ENCODE measurements at places on chromosomes 4 and X. TPM values are rescaled to one million over a fixed set of nuclear protein-coding genes. Genes with fewer than 3 reads are reported as not detected.

The PCDH7 gene
- polyA plus RNA-seq: 39.8 TPM

The SLC6A14 gene
- polyA plus RNA-seq: not detected

DNA sequence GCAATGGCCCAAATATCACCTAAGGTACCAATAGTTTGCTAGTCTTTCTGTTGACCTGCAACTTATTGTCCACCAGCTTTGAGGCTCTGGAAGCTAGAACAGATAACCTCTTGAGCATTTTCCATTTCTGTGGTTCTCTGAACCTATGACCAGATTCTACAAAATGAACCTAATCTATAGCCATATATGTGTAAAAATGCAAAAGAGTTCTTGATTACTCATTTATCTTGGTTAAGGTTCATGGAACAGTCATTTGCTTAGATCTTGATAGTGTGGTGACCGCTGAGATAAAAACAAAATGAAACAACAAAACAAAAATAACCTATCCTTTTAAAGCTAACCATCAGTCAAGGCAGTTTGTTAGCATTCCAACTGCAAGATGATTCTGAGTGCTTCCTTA lies 9.3 kb upstream of the GATB start:
- H3K36me3 ChIP-seq: no peaks in the 10 kb centered on the region
- no peak overlapping the region for H3K4me3 ChIP-seq
- no peaks in the 10 kb centered on the region for H3K27me3 ChIP-seq
- no peak overlapping the region for H3K27ac ChIP-seq

DNA sequence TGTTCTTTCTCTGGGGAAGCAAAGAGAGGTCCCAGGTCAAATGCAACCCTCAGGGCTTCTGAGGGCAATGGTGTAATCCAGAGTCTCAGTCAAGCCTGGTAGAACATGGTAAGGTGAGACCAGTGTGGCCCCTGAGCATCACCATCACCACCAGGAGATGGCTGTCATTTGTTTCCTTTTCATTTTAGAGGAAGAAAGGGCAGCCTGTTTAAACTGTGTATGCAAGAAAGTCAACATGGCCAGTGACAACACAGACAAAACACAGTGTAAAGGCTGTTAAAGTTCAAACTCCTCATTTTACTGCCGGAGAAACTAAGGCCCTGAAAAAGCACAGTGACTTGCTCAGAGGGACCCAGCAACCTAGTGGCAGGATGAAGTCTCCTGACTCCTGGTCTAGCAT lies 2.0 kb upstream of the EDA start:
- no peak overlapping the region for H3K4me3 ChIP-seq
- H3K4me1 ChIP-seq: peaks cover 9% of the 10 kb centered on the region
- no peaks in the 10 kb centered on the region for H3K36me3 ChIP-seq
- DNase-seq: no peak
- no peaks in the 10 kb centered on the region for H3K27me3 ChIP-seq

GRCh38 chr4:122882857-122883735 lies 39.3 kb downstream of the NUDT6 start:
- no peaks in the 10 kb centered on the region for H3K4me1 ChIP-seq
- H3K36me3 ChIP-seq: no peaks in the 10 kb centered on the region
- no peak for DNase-seq
- H3K4me3 ChIP-seq: no peak overlapping the region
- no peaks in the 10 kb centered on the region for H3K27me3 ChIP-seq

GRCh38 chr4:127586922-127587571 lies 45.7 kb upstream of the INTU start:
- H3K36me3 ChIP-seq: no peaks in the 10 kb centered on the region
- H3K27me3 ChIP-seq: no peaks in the 10 kb centered on the region
- no peak overlapping the region for H3K4me3 ChIP-seq

The PPP4R3C gene
- polyA plus RNA-seq: not detected

The CT45A3 gene
- polyA plus RNA-seq: not detected

- H3K27me3 ChIP-seq: no peaks in the 10 kb centered on the region
- no peaks in the 10 kb centered on the region for H3K4me1 ChIP-seq
- no peak overlapping the region for H3K4me3 ChIP-seq
- no peak overlapping the region for H3K27ac ChIP-seq
Measured at GRCh38 chr4:67522851-67523671, 22.2 kb downstream of the CENPC start.

DNA sequence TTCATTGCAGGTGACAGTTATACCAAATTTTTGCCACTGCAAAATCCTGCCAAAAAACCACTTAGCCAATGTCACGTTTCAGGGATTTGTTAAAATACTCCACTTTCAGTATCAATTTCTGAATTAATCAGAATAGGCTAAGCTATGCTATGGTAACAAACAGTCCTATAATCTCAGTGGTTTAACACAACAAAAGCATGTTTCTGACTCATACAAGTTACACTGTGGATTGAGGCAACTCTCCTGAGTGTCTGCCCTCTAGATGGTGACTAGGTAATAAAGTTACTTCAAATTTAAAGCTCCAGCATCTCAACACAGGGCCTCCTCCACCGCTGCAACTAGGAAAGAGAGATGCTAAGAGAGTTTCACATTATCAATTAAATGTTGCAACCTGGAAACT lies 23.0 kb upstream of the RADX start:
- H3K4me3 ChIP-seq: no peak overlapping the region
- H3K36me3 ChIP-seq: no peaks in the 10 kb centered on the region
- DNase-seq: no peak
- H3K4me1 ChIP-seq: no peaks in the 10 kb centered on the region
- H3K27me3 ChIP-seq: no peaks in the 10 kb centered on the region

DNA sequence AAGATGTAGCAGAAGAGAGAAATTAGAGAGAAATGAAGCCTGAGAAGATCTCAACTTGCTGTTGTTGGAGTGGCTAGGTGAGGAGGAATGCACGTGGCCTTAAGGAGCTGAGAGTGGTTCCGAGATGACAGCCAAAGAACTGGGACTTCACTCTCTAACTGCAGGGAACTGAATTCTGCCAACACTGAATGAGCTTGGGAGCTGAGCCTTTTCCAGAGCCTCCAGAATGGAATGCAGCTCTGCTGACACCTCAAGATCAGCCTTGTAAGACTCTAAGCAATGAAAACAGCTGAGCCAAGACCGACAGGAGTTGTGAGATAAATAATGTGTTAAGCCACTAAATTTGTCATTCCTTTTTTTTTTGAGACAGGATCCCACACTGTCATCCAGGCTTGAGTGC lies 73.0 kb downstream of the TLL1 start:
- DNase-seq: no peak
- H3K27ac ChIP-seq: no peak overlapping the region
- no peaks in the 10 kb centered on the region for H3K36me3 ChIP-seq
- H3K4me1 ChIP-seq: no peaks in the 10 kb centered on the region

- no peak for DNase-seq
- H3K4me3 ChIP-seq: no peak overlapping the region
- no peak overlapping the region for H3K27ac ChIP-seq
- peaks cover 44% of the 10 kb centered on the region for H3K36me3 ChIP-seq
- peaks cover 3% of the 10 kb centered on the region for H3K4me1 ChIP-seq
Measured at GRCh38 chrX:136211766-136212556, 39.2 kb downstream of the MAP7D3 start.

- H3K4me3 ChIP-seq: no peak overlapping the region
- no peak for DNase-seq
- no peak overlapping the region for H3K27ac ChIP-seq
- H3K4me1 ChIP-seq: no peaks in the 10 kb centered on the region
- H3K36me3 ChIP-seq: peaks cover 27% of the 10 kb centered on the region
Measured at GRCh38 chrX:9707306-9708033, 58.2 kb downstream of the GPR143 start.

GRCh38 chr4:10121568-10122208 lies 5.1 kb upstream of the WDR1 start:
- H3K4me3 ChIP-seq: no peak overlapping the region
- H3K27ac ChIP-seq: no peak overlapping the region
- no peaks in the 10 kb centered on the region for H3K36me3 ChIP-seq

The NKX3-2 gene
- not detected for polyA plus RNA-seq

- H3K27me3 ChIP-seq: no peaks in the 10 kb centered on the region
- no peak overlapping the region for H3K4me3 ChIP-seq
- no peak for DNase-seq
- H3K4me1 ChIP-seq: no peaks in the 10 kb centered on the region
- H3K27ac ChIP-seq: no peak overlapping the region
- H3K36me3 ChIP-seq: peaks cover 19% of the 10 kb centered on the region
Measured at GRCh38 chrX:136694431-136695087, 46.6 kb downstream of the CD40LG start.

DNA sequence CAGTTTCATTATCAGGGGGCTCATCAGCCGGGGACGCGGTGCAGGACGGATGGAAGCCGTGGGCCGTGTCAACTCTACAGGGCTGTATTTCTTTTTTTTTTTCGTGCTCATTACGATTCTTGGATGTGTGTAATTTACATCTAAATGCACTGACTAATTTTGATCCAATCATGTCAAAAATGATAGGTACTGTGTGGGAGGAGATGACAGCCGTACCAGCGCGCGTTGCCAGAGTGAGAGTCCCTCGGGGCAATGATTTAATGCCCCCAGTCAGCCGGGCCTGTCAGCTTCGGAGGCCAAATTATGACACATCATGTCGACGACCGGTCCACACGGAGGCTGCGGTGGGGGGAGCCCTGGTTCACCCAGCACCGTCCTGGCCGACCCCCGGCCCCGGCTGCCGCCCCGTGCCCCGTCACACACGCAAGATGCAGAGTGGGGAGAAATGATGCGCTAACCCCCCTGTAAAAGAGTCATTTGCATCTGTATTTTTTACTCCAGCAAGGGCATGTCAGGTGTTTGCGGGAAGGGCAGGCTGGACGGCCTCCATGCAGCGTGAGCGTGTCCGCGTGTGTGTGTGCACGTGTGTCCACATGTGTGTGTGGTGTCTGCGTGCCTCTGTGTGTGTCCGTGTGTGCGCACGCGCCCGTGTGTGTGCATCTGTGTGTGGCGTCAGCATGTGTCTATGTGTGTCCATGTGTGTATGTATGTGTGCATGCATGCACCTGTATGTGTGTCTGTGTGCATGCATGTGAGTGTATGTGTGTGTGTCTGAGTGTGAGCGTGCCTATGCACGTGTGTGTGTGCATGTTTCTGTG lies 74.3 kb upstream of the PPP2R3B start:
- no peaks in the 10 kb centered on the region for H3K27me3 ChIP-seq
- no peaks in the 10 kb centered on the region for H3K4me1 ChIP-seq
- H3K27ac ChIP-seq: no peak overlapping the region
- DNase-seq: no peak
- no peak overlapping the region for H3K4me3 ChIP-seq
- no peaks in the 10 kb centered on the region for H3K36me3 ChIP-seq

- no peak overlapping the region for H3K27ac ChIP-seq
- no peaks in the 10 kb centered on the region for H3K27me3 ChIP-seq
- no peak overlapping the region for H3K4me3 ChIP-seq
- peaks cover 13% of the 10 kb centered on the region for H3K4me1 ChIP-seq
- DNase-seq: no peak
- no peaks in the 10 kb centered on the region for H3K36me3 ChIP-seq
Measured at GRCh38 chr4:121551881-121552280, 144.9 kb downstream of the ANXA5 start.

DNA sequence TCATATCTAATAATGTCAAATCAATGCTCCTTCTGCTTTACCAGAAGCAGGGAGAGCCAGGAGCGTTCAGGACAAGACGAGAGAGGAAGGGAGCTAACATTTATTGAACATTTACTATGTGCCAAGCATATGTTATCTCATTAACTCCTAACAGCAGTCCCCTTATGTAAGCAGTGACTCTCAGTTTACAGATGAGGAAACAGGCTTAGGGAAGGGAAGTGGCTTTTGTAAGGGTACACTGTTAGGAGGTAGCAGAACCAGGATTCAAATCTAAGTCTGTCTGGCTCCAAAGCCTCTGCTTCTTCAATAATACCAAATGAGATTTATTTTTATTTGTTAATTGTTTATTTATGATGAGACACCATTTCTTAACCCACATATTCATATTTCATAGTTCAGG lies 2.6 kb upstream of the STARD8 start:
- no peak overlapping the region for H3K4me3 ChIP-seq
- no peak for DNase-seq
- no peaks in the 10 kb centered on the region for H3K27me3 ChIP-seq
- H3K36me3 ChIP-seq: no peaks in the 10 kb centered on the region
- no peak overlapping the region for H3K27ac ChIP-seq

Data from heart left ventricle (tissue), 16 donors.